ENCODE measurements at places on chromosomes 3 and 15. TPM values are rescaled to one million over a fixed set of nuclear protein-coding genes. Genes with fewer than 3 reads are reported as not detected.

Gene ZNF445
- 11.7 TPM for total RNA-seq

Gene SAMMSON
- total RNA-seq = 0.25 TPM

Gene SLC12A1
- not detected for total RNA-seq

Gene EPB42
- not detected for total RNA-seq

Gene PLSCR2
- not detected for total RNA-seq

Gene RBSN
- total RNA-seq = 30.4 TPM

Gene KCNAB1
- not detected for total RNA-seq

Gene BFSP2
- not detected for total RNA-seq

Gene RARRES1
- total RNA-seq = 26.2 TPM

All from uterine smooth muscle cell (primary cell).